ENCODE measurements at places on chromosomes 5 and 9. TPM values are rescaled to one million over a fixed set of nuclear protein-coding genes. Genes with fewer than 3 reads are reported as not detected.

NRARP gene
- 3.5 TPM for total RNA-seq

CCNO gene
- 8.6 TPM for total RNA-seq

LCN1 gene
- total RNA-seq: not detected

PCDHB13 gene
- 0.06 TPM for total RNA-seq

NR3C1 gene
- 48.3 TPM for total RNA-seq

All from A549 treated with DMSO at 1 μM for 4 hours (cell line).